ENCODE measurements at places on chromosomes 6 and 20. TPM values are rescaled to one million over a fixed set of nuclear protein-coding genes. Genes with fewer than 3 reads are reported as not detected.

Gene SLC22A16
- not detected for total RNA-seq

Gene SAMD3
- 9.6 TPM for total RNA-seq

Gene PDE10A
- total RNA-seq: 2.0 TPM

Gene RBM38
- 7.0 TPM for total RNA-seq

Gene CD40
- 0.66 TPM for total RNA-seq

Gene PAK5
- not detected for total RNA-seq

Gene CLPSL1
- not detected for total RNA-seq

Gene IFT52
- 62.8 TPM for total RNA-seq

Gene UBR2
- 30.9 TPM for total RNA-seq

Gene NKAPL
- total RNA-seq: 1.5 TPM

Gene C6orf58
- not detected for total RNA-seq

Gene OR10C1
- total RNA-seq: not detected

Gene DUSP15
- total RNA-seq: not detected

Gene CASS4
- under 0.01 TPM for total RNA-seq

Gene CBLN4
- total RNA-seq: not detected

Gene GJA10
- not detected for total RNA-seq

Gene HTR1E
- not detected for total RNA-seq

Gene PGM3
- total RNA-seq: 230 TPM

Gene ENPP1
- 67.4 TPM for total RNA-seq
